ENCODE measurements at places on chromosomes 2 and 18.

- DNase-seq: no peak
These were observed 7.1 kb downstream of the ZNF407 start for GRCh38 chr18:74604774-74605173.

DNA sequence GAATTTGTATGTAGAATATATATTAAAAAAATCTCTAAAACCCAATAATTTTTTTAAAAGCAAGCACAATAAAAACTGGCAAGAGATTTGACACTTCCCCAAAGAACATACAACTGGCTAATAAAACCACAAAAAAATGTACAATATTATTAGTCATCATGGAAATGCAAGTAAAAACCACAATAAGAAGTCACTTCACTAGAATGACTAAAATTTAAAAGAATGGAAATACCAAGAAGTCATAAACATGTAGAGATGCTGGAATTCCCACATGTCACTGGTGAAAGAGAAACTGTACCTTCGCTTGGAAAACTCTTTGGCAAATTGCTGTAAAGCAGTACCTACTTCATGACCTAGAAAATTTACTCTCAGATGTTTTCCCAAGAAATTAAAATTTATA lies 43.4 kb upstream of the KYNU start:
- no peak for DNase-seq

- DNase-seq: no peak
These were observed 265.1 kb downstream of the NCKAP5 start for GRCh38 chr2:133303150-133303549.

- DNase-seq: no peak
These were observed 63.1 kb downstream of the RND3 start for GRCh38 chr2:150424406-150424805.

GRCh38 chr2:103847276-103847675 lies 1006.6 kb upstream of the POU3F3 start:
- DNase-seq: no peak

GRCh38 chr2:210003359-210003758 lies 921 bp downstream of the RPE start:
- DNase-seq: no peak

GRCh38 chr2:28096421-28096820 lies 205.9 kb downstream of the BABAM2 start:
- DNase-seq: no peak

- no peak for DNase-seq
These were observed 349.1 kb downstream of the STK39 start for GRCh38 chr2:167898340-167898739.

- peak; percentile 65 for DNase-seq
These were observed 6.0 kb downstream of the GAREM2 start for GRCh38 chr2:26178746-26179436.

DNA sequence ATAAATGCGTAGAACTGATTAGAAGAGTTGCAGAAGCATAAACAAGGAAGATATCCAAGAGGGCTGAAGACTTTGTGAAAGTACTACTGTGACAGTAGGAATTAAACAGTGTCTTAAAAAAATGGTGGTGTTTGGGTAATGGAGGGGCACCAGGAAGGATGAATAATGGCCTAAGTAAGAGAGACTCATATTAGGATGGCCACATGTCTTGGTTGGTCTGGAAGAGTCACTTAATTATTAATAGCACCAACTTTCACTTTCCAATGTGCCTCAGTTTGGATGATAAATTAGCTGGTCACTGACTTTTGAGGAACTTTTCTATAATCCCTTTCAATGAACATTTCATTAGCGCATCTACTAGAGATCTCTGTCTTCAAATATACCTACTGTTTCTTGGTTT lies 372.2 kb downstream of the NYAP2 start:
- DNase-seq: no peak

GRCh38 chr2:196538189-196538588 lies 101.3 kb upstream of the CCDC150 start:
- no peak for DNase-seq

GRCh38 chr2:74314107-74314506 lies 29.1 kb downstream of the SLC4A5 start:
- DNase-seq: no peak

GRCh38 chr2:213688133-213688532 lies 403.9 kb downstream of the SPAG16 start:
- DNase-seq: no peak

- DNase-seq: no peak
These were observed 43.9 kb upstream of the CYTIP start for GRCh38 chr2:157487747-157488146.

GRCh38 chr2:37573451-37574388 lies 97.7 kb downstream of the CDC42EP3 start:
- no peak for DNase-seq

DNA sequence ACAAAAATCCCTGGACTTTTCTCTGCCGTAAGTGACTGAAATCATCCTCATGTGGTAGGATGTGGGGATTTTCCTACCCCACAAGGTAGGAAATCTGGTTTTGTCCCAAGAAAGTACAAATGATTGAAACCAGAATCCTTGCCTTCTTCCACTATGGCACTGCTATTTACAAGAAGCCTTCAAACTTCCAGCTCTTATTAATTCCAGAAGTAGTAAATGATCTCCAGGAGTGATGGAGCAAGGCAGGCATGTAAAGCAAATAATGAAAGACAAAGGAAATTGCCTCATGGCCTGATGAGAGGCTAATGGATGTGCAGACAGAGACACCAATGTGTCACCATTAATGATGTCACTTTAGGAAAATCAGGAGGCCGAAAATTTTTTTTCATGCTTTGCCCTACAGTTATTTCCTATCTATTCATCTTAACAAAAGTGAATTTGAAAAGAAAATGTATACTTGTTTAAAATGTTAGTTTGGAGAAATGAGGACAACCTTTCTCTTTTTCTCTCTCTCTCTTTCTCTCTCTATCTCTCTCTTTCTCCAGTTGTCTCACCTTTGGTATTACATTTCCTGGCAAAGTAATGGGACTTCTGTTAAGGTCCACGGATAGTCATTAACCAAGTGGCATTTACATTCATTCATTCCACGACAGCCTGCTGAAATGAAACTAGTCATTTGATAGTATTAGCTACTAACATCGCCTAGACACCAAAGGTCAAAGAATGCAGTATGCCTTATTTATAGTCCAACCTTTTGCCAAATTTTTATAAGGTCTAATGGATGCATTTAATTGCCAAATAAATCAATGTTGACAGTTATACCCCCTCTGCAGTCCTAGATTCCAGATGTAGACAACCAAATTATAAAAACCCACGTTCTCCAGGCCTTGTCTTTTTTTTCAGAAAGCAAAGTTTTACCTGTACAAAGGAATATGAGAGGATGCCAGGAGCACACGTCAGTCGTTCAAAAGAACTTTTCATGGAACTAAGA lies 5.0 kb upstream of the EVA1A start:
- DNase-seq: no peak

GRCh38 chr2:240747256-240747655 lies 55.6 kb downstream of the AQP12A start:
- DNase-seq: no peak

DNA sequence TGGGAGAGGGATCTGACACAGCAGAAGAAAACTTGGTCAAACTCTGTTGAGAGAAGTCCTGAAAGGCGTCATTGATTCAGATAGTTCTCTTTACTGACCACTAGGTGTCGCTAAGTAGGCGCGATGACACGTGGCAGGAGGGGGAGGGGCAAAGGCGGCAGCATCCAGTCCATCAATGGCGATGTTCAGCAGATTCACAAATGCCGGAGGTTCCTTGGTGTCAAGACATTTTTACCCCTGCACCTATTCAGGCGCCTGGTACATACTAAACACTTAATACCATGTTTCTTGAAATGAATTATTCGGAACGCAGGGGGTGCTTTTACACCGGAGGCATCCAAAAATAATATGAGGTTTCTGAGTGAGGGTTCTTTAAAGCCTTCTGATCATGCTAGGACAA lies 3.0 kb upstream of the PLEK start:
- DNase-seq: peak; percentile 61

- no peak for DNase-seq
These were observed 1.1 kb upstream of the ZNF513 start for GRCh38 chr2:27381577-27382181.

- DNase-seq: no peak
These were observed 196.6 kb upstream of the CELF4 start for GRCh38 chr18:37762076-37762621.

GRCh38 chr2:228048838-228049490 lies 132.5 kb downstream of the SPHKAP start:
- peak; percentile 25 for DNase-seq

GRCh38 chr2:101976891-101977290 lies 14.9 kb upstream of the IL1R2 start:
- DNase-seq: no peak

GRCh38 chr18:30044496-30044895 lies 998.0 kb downstream of the DSC3 start:
- DNase-seq: no peak

GRCh38 chr18:79874553-79875530 lies 76.6 kb downstream of the SLC66A2 start:
- no peak for DNase-seq

DNA sequence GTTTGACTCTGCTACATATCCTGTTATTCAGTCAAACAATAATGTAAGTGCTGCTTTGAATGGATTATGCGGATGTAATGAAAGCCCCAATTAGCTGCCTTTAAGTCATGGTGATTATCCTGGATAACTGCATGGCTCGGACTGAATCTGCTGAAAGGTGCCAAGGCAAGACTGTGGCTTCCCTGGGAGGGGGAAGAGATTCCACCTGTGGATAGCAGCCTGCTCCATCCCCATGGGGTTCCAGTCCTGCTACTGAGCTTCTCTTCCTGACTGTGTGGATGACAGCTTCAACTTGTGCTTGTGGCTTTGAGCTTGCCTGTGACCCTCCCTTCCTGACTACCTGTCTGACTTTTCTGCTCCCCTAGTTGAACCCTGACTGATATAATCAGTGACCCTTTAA lies 540.0 kb upstream of the GYPC start:
- no peak for DNase-seq

DNA sequence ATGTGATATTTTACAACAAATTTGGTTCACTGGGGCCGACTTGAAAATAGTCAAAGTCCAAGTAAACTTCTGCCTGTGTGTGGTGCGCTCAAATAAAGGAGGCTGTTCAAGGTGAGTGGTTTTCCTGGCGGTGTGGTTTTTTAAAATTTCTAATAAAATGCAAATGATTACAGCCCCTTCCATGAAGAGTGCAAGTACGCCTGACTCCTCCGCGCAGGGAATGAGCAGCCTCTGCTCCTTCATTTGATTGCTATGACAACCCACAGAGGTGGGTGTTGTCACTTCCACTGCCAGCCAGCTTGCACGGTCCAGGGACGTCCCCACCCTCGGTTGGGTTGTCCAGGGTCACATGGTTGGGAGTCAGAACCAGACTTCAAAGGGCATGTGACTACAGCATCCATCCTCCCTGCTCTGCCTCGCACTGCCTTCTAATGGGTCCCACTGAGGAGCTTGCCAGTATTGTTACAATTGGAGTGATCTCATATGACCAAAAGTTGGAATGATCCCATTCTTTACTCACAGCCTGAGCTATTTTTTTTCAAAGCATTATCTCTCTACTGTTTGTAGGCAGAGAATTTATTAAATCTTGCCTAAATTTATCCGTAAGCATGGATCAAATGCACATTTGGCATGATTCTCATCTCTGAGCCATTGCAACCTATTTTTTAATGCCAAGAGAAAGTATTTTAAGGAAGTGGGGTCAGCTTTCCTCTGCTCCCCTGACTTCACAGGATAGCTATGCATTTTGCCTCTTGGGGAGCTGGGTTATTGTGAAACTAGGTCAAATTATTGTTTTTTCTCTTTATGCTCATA lies 121.3 kb downstream of the AGAP1 start:
- peak; percentile 81 for DNase-seq

DNA sequence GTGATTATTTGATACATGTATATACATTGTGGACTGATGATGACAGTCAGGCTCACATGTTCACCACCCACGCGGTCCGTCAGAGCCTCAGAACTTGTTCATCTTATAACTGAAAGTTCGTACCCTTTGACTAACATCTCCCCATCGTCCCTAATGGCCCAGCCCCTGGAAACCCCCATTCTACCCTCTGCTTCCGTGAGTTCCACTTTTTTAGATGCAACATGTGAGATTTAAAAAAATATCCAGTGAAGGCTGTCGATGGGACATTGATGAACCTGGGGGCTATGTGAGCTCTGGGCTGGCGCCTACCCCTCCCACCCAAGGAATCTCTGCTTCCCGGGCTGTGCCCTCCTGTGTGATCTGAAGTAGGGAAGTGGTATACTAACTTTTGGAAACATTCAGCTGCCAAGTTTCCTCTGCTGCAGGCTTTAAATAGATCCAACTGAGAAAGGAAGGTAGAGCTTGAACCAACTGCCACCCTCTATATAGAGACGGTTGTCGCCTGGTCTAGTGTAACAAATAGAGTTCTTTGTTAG lies 163.8 kb downstream of the FAM210A start:
- no peak for DNase-seq

- peak; percentile 37 for DNase-seq
These were observed 489.9 kb downstream of the DCC start for GRCh38 chr18:52829876-52830405.

DNA sequence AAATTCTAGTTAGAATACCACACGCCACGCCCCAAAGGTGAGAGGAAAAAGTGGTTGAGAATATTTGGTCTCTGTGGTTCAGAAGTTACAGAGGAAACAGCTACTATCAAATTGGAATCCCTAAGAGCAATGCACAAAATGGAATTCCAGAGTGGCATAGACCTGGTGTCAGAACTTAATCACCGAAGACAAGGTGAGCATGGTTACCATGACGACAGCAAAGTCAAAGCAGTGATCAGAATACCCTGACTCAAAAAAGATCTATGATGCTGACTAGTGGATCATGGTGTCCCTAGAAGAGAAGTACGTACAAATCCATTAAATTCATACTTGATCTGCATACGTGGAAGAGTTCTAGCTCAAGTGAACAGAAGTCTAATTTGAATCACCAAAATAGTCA lies 14.5 kb downstream of the LRRTM4 start:
- DNase-seq: no peak

DNA sequence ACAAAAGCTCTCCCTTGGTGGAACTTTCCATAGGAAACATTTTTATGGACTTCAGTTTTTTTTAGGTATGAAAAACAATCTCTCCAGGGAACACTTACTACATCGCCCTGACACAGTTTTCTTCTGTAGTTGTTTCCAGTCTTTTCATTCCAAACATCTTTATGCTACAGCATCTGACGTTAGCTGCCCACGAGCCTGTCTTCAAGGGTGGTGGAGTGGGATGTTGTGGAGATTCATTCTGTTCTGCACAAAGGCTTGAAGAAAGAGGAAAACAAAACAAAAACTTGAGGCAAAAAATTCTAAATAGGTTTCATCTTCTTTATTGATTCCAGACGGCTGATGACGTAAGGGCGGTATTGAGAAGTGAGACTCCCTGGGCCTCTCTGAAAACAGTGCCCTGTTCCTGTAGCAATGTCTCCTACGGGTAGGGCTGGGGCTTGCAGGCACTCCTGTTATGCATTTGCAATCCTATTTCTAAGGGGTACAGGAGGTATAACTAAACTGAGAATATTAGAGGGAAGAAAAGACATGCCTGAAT lies 375.0 kb downstream of the RNF144A start:
- no peak for DNase-seq

- peak; percentile 17 for DNase-seq
These were observed 218.8 kb downstream of the HDAC4 start for GRCh38 chr2:239181903-239182581.

Measured in femur (tissue), 1 donor.